Endodermal cell (in vitro differentiated cells): ENCODE measurements at places on chromosomes 3 and 15. TPM values are rescaled to one million over a fixed set of nuclear protein-coding genes. Genes with fewer than 3 reads are reported as not detected.

Gene PTH1R
- total RNA-seq, result 0.69 to 2.2 TPM (median 1.9 TPM) in 3 replicates

Gene LSAMP
- 6.7 to 10.2 TPM (median 9.6 TPM) in 3 replicates for total RNA-seq

Gene CCDC13
- total RNA-seq, result 0.35 to 1.1 TPM (median 0.40 TPM) in 3 replicates

Gene CFAP44
- 1.9 and 3.1 TPM in 2 replicates for total RNA-seq

Gene GMNC
- total RNA-seq, result not detected in 2 replicates

Gene CHRM5
- total RNA-seq, result not detected in 2 replicates

- peak; percentile 80 for DNase-seq
Measured at GRCh38 chr3:183254487-183255347, 1.7 kb downstream of the B3GNT5 start.

GRCh38 chr15:80613762-80614365 lies 81.2 kb upstream of the ABHD17C start:
- no peak for DNase-seq

DNA sequence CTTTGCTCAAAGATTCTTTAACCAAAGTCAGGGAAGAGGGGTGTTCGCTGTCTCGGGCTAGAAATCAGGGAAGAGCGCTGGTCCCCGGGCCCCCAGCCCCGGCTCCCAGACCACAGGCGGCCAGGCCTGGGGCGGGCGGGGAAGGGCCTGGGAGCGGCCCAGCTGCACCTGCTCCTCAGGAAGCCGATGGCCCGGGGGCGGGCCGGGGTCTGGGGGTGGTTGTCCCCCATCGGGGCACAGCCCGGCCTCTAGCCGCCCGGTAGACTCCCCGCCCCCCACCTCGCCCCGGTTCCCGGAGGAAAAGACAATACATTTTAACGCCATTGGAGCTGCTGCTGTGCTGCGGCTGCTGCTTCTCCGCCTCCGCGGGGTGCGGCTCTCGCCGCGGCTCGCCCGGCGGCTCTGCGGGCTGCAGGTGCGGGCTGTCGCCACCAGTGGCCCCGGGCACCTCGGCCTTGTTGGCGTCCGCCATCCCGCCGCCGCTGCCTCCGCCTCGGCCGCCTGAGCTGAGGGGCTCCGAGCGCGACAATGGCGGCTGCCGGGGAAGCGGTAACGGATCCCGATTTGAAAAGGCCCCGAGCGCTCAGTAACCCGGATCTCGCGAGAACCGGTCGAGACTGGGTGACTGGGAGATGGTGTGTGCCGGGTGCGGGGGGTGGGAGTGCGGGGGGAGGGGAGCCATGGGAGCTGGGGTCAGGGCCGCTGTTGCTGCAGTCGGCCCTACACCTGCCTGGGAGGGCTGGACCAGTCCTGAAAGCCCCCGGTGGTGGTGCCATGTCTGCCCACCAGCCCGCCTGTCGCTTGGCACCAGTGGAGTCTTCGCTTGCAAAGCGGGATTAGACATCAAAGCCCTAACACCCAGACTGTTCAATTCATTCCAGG lies at the start of gene MYEF2:
Gene MYEF2 (minus strand): TSS at position 530 of the 882 bp plus-strand sequence. CDS start 58 bp downstream, at position 472.
- DNase-seq, result peak; percentile 96

DNA sequence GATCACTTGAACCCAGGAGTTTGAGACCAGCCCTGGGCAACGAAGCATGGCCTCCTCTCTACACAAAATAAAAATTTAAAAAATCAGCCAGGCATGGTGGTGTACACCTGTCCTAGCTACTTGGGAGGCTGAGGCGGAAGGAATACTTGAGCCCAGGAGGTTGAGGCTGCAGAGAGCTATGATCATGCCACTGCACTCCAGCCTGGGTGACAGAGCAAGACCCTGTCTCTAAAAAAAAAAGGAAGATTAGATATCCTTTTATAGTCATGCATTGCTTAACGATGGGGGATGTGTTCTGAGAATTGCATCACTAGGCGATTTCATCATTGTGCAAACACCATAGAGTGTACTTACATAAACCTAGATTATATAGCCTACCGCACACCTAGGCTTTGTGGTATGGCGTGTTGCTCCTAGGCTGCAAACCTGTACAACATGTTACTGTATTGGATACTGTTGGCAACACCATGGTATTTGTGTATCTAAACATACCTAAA lies 12.6 kb downstream of the ALAS1 start:
- no peak for DNase-seq

DNA sequence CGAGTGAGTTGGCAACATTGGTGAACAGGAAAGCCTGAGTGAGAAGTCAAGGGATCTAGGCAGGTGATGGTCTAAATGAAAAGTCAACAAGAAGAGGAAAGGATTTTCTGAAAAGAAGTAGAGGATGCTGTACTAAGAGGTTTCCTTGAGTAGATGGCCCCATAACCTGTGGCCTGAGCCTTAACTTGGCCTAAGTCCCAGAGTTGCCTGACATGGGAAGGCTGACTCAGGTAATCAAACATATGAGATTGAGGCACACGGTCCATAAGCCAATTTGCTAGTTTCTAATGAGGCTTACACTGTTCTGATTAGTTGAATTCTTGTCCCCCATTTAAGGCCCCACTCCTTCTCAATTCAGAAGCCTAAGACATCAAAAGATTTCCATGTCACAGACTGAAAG lies 262.5 kb upstream of the LMCD1 start:
- no peak for DNase-seq

- no peak for DNase-seq
Measured at GRCh38 chr3:164478323-164478722, 600.0 kb downstream of the SI start.

DNA sequence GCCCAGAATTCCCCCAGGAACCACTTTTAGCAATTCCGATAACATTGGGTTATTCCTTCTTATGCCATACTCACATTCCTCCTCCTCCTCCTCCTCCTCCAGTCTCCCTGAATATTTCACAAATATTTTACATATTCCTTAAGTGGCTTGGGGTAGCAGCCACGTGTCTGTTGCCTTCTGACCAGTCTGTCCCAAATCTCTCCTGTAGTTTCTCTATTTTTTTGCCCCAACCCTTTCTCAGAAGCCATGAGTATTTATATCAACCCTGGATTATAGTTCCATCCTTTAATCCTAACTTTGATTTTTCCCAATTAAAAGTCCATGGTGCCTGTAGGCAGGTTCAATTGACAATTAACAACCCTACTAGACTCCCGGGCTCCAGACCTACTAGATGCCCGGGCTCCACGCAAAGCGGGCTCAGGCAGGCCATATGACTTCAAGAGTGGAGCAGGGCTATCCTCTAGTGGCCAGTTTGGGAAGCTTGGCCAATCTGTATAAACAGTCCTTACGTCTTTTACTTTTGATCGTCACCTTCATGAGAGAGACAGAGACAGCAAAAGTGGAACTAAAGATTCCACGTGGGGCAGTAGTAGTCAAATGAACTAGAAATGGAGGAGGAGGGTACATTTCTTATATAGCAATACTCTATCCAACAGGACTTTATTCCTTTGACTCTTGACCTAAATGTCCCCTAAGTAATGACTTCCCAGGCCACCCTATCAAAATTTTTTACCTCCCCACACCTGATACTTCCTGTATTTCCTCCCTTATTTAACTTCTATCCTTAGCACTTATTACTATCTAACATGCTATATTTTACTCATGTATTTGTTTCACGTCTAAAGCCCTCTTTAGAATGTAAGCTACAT lies 69.7 kb downstream of the USF3 start:
- DNase-seq, result peak; percentile 87

GRCh38 chr3:175107231-175107630 lies 248.1 kb downstream of the NAALADL2 start:
- DNase-seq, result no peak

DNA sequence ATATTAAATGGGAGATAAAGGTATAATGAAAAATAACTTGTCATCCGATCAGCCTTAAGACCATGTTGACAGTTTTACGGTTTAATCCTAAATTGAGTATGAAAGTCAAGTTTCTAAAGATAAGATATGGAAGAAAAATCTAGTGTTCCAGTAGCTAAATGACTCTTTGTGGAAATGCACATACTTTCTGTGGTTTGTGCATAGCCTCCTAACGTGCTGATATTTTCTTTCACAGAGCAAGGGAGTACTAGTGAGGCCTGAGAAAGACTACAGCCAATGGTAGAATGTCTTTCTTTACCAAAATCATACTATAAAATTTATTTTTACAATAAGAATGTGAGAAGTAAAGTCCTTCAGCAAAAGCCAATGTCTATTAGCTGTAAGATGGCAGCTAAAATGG lies 430.6 kb upstream of the RGMA start:
- no peak for DNase-seq

DNA sequence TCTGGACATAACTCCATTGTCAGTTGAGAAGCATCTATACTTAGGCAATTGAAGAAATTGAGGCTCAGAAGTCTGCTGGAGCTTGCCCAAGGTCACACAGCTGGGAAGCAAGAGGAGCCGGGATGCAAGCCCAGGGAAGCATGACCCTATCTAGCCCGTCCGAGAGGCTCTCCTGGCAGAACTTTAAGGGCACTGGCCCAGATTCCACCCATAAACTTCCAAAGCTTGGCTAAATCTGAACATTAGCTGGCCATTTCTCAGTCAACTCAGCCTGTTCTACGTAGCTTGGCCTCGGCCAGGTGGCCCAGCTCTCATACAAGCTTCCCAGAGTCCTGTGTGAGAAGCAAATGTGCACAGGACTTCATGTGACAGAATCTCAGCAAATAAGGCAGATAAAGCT lies 75.8 kb downstream of the LRIG1 start:
- DNase-seq, result no peak

- DNase-seq, result no peak
Measured at GRCh38 chr3:20924646-20925385, 738.8 kb upstream of the SGO1 start.

DNA sequence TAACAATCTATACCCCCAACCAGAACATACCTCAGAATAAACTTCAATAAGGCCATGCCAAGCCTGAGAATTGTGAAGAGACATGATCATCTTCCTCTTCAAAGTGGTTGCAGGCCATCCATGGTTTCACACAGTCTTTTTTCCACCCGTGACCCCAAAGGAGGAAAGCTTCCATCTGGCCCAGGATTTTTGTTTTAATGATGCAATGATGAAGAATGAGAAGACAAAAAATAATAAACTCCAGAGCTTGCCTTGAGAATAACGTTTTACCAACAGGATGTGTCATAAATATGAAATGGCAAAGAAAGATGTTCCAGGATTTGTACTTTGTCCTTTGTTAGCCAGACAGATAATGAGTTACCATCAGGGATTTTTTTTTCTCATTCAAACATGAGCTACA lies 201.9 kb downstream of the WNT5A start:
- no peak for DNase-seq

- DNase-seq, result no peak
Measured at GRCh38 chr3:117104381-117104780, 394.8 kb downstream of the TUSC7 start.

GRCh38 chr3:30638685-30639412 lies 32.4 kb downstream of the TGFBR2 start:
- DNase-seq, result no peak
